ENCODE measurements at places on chromosomes 11 and 22.

DNA sequence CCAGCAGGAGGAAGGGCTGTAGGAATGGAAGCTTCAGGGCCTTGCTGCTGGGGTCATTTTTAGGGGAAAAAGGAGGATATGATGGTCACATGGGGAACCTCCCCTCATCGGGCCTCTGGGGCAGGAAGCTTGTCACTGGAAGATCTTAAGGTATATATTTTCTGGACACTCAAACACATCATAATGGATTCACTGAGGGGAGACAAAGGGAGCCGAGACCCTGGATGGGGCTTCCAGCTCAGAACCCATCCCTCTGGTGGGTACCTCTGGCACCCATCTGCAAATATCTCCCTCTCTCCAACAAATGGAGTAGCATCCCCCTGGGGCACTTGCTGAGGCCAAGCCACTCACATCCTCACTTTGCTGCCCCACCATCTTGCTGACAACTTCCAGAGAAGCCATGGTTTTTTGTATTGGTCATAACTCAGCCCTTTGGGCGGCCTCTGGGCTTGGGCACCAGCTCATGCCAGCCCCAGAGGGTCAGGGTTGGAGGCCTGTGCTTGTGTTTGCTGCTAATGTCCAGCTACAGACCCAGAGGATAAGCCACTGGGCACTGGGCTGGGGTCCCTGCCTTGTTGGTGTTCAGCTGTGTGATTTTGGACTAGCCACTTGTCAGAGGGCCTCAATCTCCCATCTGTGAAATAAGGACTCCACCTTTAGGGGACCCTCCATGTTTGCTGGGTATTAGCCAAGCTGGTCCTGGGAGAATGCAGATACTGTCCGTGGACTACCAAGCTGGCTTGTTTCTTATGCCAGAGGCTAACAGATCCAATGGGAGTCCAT, 14.1 kb downstream of the IL10RA start:
- DNase-seq, result no peak

GRCh38 chr11:2250041-2250440, 20.3 kb downstream of the ASCL2 start:
- DNase-seq, result no peak

GRCh38 chr11:31449040-31449439, 60.4 kb downstream of the IMMP1L start:
- DNase-seq, result no peak

- peak; percentile 51 for DNase-seq
Observed at GRCh38 chr11:126146454-126147192, 64.8 kb downstream of the RPUSD4 start.

- DNase-seq, result no peak
Observed at GRCh38 chr11:35305670-35306382, 113.5 kb downstream of the SLC1A2 start.

DNA sequence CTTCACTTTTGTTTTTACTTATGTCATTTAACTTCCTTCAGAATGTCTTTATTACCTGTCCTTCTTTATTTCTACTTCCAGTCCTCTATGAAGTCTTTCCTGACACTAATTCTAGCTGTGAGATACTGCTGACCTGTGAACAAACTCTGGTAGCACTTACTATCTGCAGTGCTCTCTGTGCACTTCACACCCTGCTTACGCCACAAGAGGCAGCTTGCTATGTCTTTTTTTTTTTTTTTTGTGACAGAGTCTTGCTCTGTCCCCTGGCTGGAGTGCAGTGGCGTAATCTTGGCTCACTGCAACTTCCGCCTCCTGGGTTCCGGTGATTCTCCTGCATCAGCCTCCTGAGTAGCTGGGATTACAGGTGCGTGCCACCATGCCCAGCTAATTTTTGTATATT, 10.7 kb downstream of the STIM1 start:
- no peak for DNase-seq

DNA sequence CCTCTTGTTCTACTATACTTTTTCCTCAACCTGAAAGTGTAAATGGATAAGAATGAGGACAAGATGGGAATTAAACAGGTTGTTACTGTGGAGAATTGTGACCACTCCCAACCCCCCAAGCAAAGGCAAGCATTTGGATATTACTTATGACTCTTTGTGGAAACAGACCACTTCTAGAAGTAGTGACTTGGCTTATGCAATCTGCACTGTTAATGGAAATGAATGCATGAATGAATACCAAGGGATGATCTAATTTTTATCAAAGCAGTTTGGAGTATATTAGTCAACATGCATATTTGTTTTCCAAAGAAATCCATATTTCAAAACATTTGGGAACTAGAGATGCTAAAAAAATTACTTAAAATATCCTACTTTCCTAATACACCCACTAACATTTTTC, 35.3 kb downstream of the AMOTL1 start:
- DNase-seq, result no peak

- DNase-seq, result no peak
Observed at GRCh38 chr11:28104984-28105383, 3.0 kb downstream of the KIF18A start.

GRCh38 chr11:10669258-10670033, 24.1 kb downstream of the IRAG1 start:
- no peak for DNase-seq

- no peak for DNase-seq
Observed at GRCh38 chr11:22991196-22991595, 130.9 kb upstream of the CCDC179 start.

- DNase-seq, result no peak
Observed at GRCh38 chr11:123505546-123506299, 75.7 kb downstream of the GRAMD1B start.

DNA sequence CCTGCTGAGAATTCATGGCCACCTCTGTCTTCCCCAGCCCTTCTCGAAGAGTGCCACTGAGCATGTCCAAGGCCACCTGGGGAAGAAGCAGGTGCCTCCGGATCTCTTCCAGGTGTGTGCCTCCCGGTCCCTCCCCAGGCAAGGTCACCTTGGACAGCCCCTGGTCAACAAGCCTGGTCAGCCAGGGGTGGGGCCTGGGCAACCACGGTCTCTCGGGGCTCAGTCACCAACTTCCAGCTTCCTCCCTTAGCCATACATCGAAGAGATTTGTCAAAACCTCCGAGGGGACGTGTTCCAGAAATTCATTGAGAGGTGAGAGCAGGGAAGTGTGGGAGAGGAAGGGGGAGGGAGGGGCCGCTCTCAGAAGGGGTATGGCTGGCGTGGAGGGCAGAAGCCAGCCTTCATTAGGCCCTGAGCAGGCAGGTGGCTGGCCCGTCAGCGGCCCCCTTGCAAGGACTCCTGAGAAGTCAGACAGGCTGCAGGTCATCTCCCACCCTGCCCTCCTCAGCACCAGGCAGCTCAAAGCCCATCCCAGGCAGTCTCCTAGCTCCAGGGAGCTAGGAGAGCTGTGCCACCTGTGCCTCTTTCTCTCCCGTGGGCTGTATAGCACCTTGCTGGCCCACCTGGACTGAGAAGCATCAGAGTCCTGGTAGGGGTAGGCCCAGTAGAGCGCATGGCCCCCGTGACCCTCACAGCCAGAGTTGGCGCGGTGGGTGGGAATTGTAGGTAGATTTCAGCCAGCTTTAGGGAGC, 9.3 kb upstream of the ANKRD13D start:
- DNase-seq, result no peak

- DNase-seq, result no peak
Observed at GRCh38 chr11:131601586-131601985, 231.2 kb downstream of the NTM start.

DNA sequence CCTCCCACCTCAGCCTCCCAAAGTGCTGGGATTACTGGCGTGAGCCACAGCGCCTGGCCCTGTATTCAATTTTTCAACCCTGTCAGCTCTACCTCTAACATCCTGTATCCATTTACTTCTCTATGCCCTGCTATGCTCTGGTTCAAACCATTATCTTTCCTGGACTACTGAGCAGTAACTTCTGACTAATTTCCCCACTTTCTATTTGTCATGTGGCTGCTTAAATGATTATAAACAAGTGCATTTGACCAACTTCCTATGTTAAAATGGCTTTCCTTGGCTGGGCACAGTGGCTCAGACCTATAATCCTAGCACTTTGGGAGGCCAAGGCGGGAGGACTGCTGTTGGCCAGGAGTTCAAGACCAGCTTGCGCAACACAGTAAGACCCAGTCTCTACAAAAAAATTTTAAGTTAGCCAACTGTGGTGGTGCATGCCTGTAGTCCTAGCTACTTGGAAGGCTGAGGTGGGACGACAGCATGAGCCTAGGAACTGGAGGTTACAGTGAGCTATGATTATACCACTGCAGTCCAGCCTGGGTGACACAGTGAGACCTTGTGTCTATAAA, 2.1 kb downstream of the MED19 start:
- DNase-seq, result no peak
